ENCODE measurements at places on chromosomes 1 and 21.

DNA sequence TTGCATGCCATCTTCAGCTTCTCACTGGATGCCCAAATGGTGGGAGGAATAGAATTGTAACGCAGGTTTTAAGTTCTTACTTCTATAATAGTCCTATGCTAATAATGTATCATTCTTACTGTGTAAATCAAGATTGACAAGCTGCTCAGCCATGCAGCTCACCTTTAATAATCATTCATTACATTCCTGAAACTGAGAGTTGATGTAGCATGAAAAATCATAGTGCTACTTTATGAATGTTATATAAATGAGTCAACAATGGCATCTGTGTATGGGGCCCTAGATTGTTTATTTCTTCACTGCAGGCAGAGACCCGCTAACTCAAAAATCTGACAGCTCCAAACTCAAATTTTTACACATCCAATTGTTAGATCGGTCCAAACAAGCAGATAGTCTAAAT is 34.4 kb downstream of the FH start:
- DNase-seq = no peak

GRCh38 chr1:37040773-37041172 is 6.5 kb upstream of the GRIK3 start:
- DNase-seq = no peak

GRCh38 chr1:99685516-99686180 is 39.7 kb downstream of the PALMD start:
- DNase-seq = peak; percentile 39

DNA sequence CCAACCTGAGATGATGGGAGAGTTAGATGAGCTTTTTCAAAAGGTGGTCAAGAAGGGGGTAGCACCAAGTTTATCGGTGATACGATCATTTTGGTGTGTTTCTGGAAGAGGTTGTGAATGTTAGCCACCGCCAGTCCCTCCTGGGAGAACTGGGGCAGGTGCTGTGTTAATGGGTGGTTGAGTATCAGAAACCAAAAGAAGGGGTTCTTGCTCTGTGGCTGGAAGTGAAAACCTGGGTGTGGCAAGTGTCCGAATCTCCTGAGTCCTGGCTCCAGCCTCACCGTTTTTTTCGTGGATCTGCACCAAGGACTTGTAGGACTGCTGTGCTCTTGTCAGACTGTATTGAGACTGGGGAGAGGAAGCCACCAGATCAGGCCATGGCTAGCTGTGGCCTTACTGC is 7.8 kb downstream of the UBE2Q1 start:
- DNase-seq = no peak

- no peak for DNase-seq
Measured at GRCh38 chr1:89888480-89889322, 67.9 kb downstream of the LRRC8D start.

- no peak for DNase-seq
Measured at GRCh38 chr1:15621975-15622374, 4.7 kb downstream of the DDI2 start.

DNA sequence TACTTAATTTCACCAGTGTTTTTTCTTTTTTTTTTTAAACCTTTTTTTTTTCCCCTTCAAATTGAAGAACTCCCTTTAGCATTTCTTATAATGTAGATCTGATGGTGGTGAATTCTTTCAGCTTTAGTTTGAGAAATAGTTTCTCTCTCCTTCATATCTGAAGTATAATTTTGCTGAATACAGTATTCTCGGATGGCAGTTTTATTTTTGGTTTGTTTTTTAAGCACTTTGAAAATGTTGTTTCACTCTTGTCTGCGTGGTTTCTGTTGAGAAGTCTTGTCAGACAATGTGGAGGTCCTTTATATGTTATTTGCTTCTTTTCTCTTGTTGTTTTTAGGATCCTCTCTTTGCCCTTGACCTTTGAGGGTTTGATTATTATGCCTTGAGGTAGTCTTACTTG is 135.1 kb downstream of the RPS6KC1 start:
- DNase-seq = no peak

DNA sequence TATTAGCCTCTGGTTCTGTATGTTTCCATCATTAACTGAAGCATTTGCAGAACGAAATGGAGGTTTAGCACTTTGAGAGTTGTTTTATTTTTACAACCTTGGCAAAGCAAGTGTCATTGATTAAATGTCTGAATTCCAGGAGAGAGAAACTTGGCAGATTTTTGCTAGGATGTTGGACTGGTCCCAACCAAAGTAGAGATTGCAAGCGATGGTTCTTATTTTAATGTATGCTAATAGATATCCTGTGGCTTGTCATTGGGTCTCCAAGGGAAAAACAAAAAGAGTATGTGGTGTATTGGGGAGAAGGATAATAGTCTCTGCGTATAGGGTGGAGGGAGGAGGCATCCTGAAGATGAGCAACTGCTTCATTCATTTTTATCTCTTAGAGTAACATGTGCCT is 457.2 kb upstream of the RUNX1 start:
- DNase-seq = no peak

- no peak for DNase-seq
Measured at GRCh38 chr1:187920976-187921375, 1092.2 kb downstream of the PLA2G4A start.

DNA sequence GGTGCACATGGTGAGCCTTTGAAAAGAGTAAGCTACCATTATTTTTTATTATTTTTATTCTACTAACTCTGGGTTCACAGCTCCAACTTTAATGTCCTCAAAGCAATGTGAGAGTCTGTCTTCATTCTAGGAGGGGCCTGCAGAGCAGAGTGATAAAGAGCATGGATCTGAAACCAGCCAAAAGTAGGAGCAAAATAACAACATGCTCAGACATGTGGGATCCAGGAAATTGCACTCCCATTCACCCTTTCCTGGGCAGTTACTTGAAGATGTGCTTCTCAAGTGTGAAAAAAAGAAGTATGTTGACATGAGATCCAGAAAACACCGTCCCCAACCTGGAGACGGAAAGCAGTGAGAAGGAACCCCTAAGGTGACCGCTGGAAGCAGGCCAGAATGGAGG is 8.7 kb upstream of the LIN28A start:
- DNase-seq = no peak

DNA sequence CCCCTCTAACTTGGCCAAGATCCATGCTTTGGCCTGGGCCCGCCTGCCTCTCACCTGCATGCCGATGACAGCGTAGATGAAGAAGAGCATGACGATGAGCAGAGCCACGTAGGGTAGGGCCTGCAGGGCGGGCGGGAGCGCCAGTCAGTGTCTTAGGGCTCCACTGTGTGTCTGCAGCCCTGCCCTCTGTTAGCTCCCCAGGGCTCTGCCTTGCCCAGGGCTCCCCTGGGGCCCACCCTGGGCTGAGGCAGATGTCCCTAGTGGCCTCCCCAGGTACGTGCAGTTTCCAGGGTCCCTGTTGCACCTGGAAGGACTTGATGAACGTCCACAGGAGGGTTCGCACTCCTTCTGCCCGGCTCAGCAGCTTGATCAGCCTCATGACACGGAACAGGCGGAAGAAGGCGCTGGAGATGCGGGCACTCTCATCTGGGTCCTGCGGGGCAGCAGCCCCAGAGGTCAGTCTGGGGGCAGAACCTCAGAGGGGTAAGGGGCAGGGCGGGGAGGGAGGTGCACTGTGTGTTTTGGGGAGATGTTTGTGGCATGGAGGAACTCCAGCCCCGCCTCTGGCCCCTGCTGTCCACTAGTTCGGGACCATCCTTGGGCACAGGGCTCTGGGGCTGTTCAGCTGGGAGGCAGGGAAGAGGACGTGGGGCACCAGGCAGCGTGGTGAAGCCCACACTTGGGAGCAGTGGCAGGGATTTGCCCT is 29.8 kb upstream of the KIF21B start:
- DNase-seq = no peak

DNA sequence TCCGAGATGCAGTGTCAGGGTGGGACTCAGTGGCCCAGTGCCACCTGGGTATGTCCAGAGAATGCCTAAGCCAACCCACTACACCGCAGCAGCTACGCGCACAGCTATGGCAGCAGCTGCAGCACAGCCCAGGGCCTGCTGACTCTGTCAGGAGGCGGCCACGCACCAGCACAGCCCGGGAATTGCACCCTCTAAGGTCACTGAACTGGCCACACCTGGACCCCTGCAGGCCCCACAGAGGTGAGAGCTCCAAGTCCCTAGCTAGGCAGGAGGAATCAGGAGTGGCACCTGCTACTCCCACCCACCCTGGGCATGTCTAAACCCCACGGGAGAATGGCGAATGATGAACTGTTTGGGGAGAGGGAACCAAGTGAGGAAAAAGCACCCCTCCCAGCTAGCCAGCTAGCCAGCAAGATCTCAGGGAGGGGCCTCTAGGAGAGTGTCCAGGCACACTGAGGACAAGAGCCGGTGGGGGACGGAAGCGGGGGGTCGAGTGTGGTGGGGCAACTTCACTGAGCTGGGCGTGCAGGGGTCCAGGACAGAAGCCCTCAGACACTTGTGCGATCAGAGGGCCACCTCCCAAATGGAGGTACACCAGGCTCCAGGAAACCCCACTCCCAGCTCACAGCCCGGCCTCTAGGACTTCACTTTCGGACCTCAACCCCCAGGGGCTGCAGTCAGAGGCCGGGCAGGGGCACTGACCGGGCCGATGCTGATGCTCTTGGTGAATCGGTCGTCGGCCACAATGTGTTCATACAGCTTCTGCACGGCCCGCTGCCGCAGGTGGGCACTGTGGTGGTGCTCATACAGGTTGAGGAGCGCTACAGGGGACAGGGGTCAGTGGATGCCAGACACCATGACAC is 13.9 kb downstream of the LSS start:
- no peak for DNase-seq

- DNase-seq = peak; percentile 11
Measured at GRCh38 chr1:40742363-40743061, 41.1 kb upstream of the KCNQ4 start.

DNA sequence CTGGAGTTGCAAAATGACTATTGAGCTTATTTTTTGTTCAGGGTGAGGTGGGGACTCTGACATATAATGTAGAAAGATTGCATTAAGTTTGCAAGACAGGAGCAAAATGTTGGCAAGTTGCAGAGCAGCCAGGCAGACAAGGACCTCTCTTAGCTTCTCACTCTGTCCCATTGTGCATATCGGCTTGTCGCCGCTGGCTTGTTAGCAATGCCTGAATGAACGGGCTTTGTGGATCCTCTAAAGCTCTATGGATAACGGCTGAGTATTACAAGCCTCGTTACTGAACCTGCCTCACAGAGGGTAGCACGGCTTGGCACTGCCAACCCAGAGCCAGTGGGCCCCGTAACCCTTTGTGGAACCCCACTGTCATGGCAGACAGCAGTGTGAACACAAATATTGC is 68.4 kb downstream of the TNR start:
- DNase-seq = no peak

GRCh38 chr1:97137862-97138514 is 416.4 kb downstream of the PTBP2 start:
- DNase-seq = peak; percentile 59

DNA sequence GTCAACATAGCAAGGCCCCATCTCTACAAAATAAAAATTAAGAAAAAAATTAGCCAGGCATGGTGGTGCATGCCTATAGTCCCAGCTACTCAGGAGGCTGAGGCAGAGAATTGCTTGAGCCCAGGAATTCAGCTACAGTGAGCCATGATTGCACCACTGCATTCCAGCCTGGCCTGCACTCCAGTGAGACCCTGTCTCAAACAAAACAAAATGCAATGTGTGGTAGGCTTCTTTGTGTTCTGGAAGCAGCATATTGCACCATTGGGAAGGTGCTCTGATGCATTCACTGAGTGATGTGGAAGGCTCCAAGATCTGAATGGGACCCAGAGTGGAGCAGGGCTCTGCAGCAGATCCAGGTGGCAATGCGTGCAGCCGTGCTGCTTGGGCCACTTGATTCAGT is 99.6 kb upstream of the COG2 start:
- no peak for DNase-seq

DNA sequence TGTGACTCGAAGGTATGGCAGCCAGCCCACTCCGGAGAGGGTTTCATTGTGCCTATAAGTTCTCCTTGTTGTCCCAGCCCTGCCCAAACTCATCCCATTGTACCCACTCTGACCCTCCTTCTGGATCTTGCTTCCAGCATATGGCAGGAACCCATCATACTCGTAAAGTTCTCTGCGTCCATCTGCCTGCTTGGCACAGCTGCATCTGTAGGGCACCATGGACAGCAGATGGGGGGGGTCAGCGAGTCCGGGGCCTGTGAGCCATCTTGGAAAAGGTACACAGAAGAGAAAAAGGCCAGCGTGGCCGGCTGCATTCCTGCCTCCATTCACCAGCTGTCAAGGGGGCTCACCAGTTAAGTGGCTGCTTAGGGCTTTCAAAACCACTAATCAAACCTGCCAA is 94.9 kb upstream of the IGSF21 start:
- DNase-seq = no peak

DNA sequence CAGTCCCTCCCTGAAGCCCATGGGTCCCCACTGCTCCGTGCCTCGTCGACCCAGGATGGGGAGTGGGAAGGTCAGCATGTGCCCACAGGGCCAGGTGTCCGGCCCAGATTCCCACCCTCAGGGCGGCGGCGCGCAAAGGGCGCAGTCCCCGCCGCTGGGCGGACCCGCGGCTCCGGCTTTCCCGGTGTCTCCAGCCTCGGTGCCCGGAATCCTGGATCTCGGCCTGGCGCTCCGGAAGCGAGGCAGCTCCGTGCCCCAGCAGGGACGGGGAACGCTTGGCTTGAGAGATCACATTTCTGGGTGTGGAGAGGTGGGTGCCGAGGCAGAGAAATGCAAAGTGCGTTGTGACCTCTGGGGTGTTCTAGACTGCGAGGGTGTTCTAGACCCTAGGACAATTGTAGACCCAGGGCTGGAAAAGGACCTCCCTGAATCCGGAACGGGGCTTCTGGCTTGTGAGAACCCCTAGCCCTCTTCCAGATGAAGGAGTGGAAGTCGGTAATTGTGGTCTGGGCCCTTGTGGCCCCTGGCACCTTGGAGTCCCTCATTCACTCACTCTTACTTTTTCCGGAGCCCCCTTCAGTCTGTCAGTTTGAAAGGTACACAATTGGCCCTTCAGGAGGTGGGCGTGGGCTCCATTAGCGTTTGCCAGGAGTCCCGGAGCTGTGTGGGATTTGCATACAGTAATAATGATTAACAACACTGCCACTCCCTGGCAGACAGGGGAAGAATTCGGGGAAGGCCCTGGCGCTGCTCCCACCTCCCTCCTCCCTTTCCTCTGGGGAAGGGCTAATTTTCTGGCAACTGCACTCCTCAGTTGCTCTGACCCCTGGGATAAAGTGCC is 1.6 kb upstream of the KCND3 start:
- DNase-seq = no peak
